Stimulated activated CD8-positive, alpha-beta memory T cell treated with anti-CD3 and anti-CD28 coated beads, Interleukin-4, amount 100 ng/mL, for 24 hours (primary cell): ENCODE measurements at places on chromosomes 1 and 21.

GRCh38 chr1:96357141-96357765, 364.3 kb upstream of the PTBP2 start:
- no peak for DNase-seq

GRCh38 chr1:245313576-245313975, 158.8 kb downstream of the KIF26B start:
- no peak for DNase-seq

GRCh38 chr1:40708750-40709099, 17.2 kb downstream of the NFYC start:
- DNase-seq = no peak

DNA sequence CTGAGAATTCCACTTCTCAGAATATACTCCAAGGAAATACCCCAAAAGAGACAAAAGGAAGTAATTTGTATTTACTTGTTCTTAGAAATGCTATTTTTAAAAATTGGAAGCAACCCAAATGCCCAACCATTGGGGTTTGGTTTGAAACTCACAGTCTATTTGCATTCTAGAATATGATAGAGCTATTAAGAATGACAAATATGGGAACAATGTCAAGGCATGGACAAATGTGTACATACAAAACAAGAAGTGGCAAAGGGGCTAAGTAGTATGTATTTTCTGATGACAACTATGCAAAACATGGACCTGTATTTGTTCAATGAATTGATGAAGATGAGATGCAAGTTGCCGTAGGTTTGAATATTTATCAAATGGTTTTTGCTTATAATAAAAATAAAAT, 32.8 kb downstream of the KCNA2 start:
- no peak for DNase-seq

GRCh38 chr1:175900171-175900570, 156.8 kb upstream of the TNR start:
- no peak for DNase-seq

GRCh38 chr1:33375316-33375715, 54.4 kb upstream of the A3GALT2 start:
- no peak for DNase-seq

GRCh38 chr1:29121516-29121935, 2.2 kb downstream of the TMEM200B start:
- DNase-seq = no peak

- no peak for DNase-seq
Observed at GRCh38 chr1:4702932-4703331, 48.5 kb downstream of the AJAP1 start.

DNA sequence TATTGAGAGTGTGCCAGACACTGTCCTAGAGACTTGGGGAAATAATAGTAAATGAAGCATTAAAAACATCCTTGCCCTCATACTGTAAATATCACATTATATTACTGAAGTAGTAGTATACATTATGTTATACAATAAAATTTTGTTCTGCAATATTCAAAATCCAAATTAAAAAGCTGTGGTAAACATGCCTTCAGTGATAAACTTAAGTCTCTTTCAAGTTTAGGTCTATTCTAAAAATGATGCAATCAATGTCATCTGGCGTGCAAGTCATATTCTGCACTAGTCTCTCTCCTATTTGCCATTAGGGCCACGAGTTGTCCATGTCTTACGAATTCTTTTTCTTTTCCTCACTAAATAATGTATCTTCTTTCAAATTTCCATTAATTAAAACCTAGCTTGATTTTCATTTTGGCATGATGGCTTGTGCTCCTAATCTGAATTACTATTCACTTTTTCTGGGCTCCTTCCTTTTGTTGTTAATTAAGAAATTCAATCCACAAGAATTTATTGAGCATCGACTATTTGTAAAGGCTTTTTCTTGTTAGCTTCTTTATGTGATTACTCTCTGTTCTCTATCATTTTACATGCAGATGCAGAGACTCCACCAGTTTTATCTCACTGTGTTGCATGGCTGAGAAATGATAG, 130.7 kb downstream of the COQ8A start:
- no peak for DNase-seq

DNA sequence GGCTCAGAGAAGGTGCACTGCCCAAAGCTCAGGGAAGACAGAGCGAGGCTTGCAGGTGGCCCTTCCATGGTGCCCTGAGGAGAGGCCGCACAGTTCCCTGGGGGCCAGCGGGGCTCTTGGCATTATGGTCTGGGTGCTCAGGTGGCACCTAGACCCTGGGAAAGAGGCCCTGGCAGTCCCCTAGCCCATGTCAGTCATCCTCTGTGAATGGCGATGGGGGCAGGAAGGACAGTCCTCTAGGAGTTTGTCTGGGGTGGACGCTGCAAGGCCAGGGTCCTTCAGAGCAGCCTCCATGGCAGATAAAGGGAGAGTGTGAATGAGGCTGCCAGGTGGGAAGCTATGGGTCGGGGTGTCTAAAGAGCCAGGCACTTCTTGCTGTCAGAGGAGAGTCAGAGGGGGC, 345.9 kb upstream of the VAMP3 start:
- no peak for DNase-seq

DNA sequence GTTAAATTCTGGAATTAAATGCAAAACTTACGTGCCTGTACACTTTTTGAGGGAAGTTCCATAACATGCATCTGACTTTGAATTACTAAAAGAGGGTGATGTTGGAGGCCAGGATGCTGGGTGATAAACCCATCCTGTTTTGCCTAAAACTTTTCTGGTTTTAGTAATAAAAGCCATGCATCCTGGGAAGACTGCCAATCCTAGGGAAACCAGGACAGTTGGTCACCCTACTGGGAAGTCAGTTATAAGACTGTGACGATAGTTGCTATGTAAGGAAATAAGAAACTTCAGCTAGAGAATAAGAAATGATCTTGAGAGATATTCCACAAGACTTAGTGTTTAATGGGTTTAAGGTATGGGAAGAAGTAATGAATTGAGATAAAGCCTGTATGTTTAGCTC, 336.6 kb upstream of the LYPLAL1 start:
- DNase-seq = no peak

DNA sequence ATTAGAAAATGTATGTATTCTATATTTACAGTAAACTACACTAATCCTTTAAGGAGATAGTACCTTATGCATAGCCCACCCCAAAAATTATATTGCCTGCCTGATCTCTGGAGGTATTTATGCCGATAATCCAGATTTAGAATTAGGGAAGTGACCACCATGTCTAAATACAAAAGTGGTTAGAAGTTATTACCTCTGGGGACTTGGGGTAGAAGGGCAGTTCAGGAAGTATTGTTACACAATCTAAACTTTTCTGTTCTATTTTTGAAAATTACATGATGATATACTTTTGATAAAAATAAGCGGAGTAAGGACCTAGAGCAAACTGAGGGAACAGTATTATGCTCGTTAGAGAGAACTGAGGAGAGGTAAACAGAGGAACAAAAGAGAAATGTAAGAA, 90.5 kb upstream of the ZP4 start:
- no peak for DNase-seq

- DNase-seq = no peak
Observed at GRCh38 chr1:173122344-173122935, 71.7 kb upstream of the TNFSF18 start.

GRCh38 chr1:198283222-198283621, 126.4 kb downstream of the NEK7 start:
- no peak for DNase-seq

DNA sequence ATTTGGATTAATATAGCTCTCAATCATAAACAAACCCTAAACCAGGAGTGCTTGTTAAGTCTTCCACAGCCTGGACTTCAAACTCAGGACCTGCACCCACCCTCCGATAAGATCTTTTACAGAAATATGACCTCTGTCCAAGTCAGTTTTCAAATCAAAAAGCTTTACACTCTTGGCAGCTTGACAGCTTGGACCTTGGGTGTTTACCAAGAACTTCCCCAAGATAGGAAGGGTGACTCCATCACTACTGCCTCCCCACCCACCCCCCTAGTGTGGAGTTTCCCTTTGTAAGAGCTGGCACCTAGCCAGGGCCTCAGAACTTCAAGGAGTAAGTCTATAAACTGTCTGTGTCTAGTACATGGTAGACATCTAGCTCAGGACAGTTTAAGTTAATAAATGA, 9.6 kb downstream of the BCAR3 start:
- DNase-seq = no peak

GRCh38 chr1:21963477-21964217, 13.2 kb upstream of the CELA3B start:
- DNase-seq = peak; percentile 69

- no peak for DNase-seq
Observed at GRCh38 chr1:245411245-245412036, 256.7 kb downstream of the KIF26B start.

- no peak for DNase-seq
Observed at GRCh38 chr1:167689567-167689920, 32.2 kb upstream of the MPZL1 start.

DNA sequence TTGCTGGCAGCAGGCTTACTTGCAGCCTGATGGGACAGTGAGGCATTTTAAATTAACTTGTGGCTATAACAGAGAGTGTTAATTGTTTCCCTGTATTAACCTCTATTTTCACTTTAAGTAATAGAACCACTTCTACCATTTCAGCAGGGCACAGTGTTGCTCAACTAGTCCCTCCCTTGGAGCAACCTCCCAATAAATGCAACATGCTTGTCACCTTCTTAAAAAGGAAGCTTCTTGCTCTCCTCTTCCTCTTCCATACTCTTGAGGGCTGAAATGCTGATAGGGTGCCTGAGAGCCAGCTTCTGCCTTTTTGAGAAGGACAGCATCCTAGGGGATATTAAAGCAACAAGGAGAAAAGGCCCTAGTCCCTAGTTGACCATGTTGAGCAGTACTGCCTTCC, 52.1 kb downstream of the C4BPA start:
- no peak for DNase-seq

GRCh38 chr1:234231061-234231892, 142.0 kb upstream of the COA6 start:
- no peak for DNase-seq

GRCh38 chr1:158188611-158189010, 7.9 kb downstream of the CD1D start:
- DNase-seq = no peak

- DNase-seq = peak; percentile 17
Observed at GRCh38 chr1:112508278-112509004, at the start of gene WNT2B. TSS of gene WNT2B (plus strand) at chr1:112508965. CDS start at chr1:112509263, 298 bp downstream.

DNA sequence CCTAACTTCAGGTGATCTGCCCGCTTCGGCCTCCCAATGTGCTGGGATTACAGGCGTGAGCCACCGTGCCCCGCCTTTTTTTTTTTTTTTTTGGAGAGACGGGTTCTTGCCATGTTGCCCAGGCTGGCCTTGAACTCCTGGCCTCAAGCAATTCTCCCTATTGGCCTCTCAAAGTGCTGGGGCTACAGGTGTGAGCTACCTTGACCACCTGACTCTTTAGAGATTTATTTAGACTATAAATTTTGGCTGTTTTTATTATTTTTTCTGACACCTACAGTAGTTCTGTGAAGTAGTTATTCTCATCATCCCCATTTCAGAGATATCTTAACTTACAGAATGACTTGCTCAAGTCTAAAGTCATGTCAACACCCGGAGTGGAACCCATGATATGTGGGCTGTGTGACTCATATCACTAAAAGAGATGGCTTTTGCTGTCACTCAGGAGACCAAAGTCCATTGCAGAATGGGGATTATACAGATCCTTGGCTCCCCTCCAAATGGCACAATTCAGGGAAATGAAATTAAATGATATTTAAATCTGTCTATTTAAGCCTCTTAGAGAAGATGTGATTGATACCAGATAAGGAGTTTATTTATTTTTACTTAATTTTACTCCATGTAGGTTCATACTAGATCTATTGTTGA, 93.2 kb downstream of the CTH start:
- DNase-seq = no peak

- no peak for DNase-seq
Observed at GRCh38 chr1:61538228-61538627, 186.7 kb downstream of the TM2D1 start.

DNA sequence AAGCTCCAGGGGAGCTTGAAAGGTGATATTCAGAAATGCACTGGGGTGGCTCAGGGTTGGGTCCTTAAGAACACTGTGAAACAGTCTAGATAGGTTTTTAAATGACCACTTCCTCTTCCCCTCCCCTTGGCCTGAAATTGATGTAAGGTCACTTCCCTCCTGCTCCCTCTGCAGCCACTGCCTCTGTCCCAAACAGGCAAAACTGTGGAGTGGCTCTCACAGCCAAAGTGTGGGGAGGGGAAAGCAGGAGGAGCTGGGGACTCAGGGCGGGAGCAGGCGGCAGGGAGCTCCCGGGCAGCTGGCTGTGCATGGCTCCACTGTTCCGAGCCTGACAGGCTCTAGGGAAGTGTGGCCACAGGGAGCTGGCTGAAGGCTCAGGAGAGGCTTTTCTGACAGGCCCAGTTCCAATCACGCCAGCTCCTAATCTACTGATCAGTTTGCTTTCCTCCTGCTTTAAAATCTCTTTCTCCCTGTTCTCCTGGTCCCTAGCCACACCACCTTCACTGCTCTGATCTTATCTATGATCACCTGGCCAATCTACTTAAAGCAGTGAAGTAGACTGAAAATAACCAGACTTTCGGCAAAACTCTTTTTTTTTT, 5.1 kb upstream of the CSRP1 start:
- DNase-seq = no peak

DNA sequence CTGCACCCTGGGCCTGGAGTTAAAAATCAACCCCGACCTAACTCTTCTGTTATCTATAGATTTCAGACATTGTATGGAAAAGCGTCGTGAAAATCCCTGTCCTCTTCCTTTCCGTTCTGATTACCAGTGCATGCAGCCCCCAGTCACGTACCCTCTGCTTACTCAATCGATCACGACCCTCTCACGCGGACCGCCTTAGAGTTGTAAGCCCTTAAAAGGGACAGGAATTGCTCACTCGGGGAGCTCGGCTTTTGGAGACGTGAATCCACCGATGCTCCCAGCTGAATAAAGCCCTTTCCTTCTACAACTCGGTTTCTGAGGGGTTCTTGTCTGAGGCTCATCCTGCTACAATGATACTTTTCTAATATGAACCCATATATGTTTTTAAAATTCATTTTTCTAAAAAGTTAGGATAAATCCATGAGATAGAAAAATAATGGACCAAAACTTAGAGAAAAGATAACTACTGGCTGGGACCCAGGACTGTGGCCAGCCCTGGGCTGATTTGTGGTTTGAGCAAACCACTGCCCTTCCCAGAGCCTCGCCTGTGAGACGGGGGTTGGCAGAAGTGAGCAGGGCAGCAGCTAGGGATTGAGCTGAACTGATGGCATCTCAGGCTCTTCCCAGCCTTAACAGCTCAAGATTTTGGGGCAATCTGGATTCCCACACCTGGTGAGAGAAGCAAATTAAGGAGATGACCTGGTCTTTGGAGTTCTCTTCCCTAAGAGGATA, 5.0 kb downstream of the UQCRHL start:
- DNase-seq = no peak

DNA sequence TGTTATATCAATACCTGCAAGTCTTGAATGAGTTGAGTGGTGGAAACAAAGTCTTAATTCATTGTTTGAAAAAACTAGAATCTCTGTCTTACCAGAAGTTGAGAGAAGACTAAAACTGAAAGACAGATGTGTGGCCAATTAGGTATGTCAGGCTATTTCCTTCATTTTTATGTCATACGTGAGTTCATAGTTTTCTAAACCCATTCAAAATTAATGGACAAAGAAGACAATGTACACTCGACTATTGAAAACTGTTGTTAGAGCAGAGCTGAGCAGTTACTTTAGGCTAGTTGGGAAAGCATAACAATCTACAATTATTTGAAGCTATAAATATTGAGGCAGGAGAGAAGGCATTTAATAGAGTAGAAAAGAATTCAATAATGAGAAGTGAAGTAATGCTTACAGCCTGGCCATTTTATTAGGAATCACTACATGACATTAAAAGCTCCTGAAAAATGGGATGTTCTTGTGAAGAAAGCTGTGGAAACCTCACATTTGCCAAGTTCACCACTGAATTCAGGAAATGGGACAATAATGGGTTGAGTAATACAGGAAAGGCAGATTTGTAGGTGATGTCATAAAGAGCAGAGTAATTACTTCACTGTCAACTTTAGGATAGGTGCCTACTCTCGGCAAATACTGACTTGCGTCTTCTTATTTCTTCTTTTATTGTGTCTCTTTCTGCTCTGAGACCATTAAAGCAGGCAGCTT, 204.4 kb downstream of the PLA2G4A start:
- DNase-seq = no peak
